Fibroblast of lung (primary cell): ENCODE measurements at places on chromosomes 2 and 18. TPM values are rescaled to one million over a fixed set of nuclear protein-coding genes. Genes with fewer than 3 reads are reported as not detected.

TBR1 gene
- total RNA-seq: not detected in 2 replicates

HRH4 gene
- total RNA-seq: under 0.01 TPM in 2 replicates

COLEC12 gene
- 24.8 and 60.6 TPM in 2 replicates for total RNA-seq

IL36G gene
- not detected in 2 replicates for total RNA-seq

STARD6 gene
- 0.33 TPM in 1 of 2 replicates, not detected in the other for total RNA-seq

MYOM1 gene
- total RNA-seq: 0.26 and 0.83 TPM in 2 replicates

GCFC2 gene
- total RNA-seq: 6.8 and 7.7 TPM in 2 replicates

EDAR gene
- total RNA-seq: not detected in 2 replicates

NRP2 gene
- 22.9 and 28.7 TPM in 2 replicates for total RNA-seq

DSEL gene
- 51.1 and 157 TPM in 2 replicates for total RNA-seq

MYL12B gene
- total RNA-seq: 259 and 473 TPM in 2 replicates

GPC1 gene
- 67.8 and 218 TPM in 2 replicates for total RNA-seq

CFAP65 gene
- total RNA-seq: not detected in 2 replicates

- H3K36me3 ChIP-seq: no peaks in the 10 kb centered on the region
- DNase-seq: no peak
- no peaks in the 10 kb centered on the region for H3K27me3 ChIP-seq
- peak overlapping the region; percentile 48 for H3K27ac ChIP-seq
- H3K4me1 ChIP-seq: peaks cover 16% of the 10 kb centered on the region
- H3K4me3 ChIP-seq: no peak overlapping the region
Observed at GRCh38 chr2:27704342-27704876, 40.7 kb downstream of the SLC4A1AP start.

DNA sequence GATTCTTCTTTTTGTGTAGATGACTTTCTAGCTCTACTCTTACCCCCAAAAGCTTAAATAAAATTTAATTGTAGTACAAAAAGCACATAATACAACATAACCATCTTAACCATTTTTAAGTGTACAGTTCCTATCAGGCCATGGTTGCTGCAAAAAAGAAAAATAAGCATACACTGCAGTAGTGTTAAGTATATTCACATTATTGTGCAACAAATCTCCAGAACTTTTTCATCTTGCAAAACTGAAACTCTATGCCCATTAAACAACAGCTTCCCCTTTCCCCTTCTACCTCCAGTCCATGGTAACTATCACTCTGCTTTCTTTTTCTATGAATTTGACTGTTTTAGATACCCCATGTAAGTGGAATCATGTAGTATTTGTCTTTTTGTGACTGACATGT is 18.1 kb downstream of the PPM1B start:
- H3K27ac ChIP-seq: peak overlapping the region; percentile 8
- H3K36me3 ChIP-seq: no peaks in the 10 kb centered on the region
- H3K27me3 ChIP-seq: no peaks in the 10 kb centered on the region
- H3K4me3 ChIP-seq: no peak overlapping the region
- H3K4me1 ChIP-seq: no peaks in the 10 kb centered on the region

DNA sequence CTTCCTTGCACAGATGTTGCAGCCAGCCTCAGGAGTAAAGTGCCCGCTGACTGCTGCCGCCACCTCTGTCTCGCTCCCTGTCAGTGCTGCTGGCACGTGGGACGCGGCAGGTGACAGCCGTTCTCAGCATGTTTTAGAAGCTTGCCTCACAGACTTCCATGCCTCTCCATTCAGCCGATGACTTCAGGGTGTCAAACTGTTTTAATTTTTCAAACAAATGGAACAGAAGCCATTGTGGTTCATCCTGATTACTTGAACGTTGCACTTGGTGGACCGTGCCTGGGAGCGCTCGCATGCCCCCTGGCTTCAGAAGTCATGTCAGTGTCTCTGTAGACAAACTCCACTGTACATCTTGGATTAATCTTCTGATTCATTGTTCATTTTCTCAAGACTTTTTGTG is 62.7 kb upstream of the EML6 start:
- no peak overlapping the region for H3K4me3 ChIP-seq
- peaks cover 5% of the 10 kb centered on the region for H3K4me1 ChIP-seq
- no peaks in the 10 kb centered on the region for H3K27me3 ChIP-seq
- DNase-seq: no peak
- no peak overlapping the region for H3K27ac ChIP-seq

- H3K4me1 ChIP-seq: peaks cover 20% of the 10 kb centered on the region
- no peak for DNase-seq
- H3K4me3 ChIP-seq: no peak overlapping the region
- no peaks in the 10 kb centered on the region for H3K36me3 ChIP-seq
- peak overlapping the region; percentile 71 for H3K27ac ChIP-seq
Observed at GRCh38 chr2:85578243-85579180, 1.1 kb downstream of the VAMP8 start.

GRCh38 chr2:3298191-3298590 is 79.4 kb downstream of the EIPR1 start:
- no peak overlapping the region for H3K4me3 ChIP-seq
- no peak for DNase-seq
- peaks cover under 1% of the 10 kb centered on the region for H3K4me1 ChIP-seq
- no peaks in the 10 kb centered on the region for H3K27me3 ChIP-seq
- no peaks in the 10 kb centered on the region for H3K36me3 ChIP-seq
- H3K27ac ChIP-seq: no peak overlapping the region

DNA sequence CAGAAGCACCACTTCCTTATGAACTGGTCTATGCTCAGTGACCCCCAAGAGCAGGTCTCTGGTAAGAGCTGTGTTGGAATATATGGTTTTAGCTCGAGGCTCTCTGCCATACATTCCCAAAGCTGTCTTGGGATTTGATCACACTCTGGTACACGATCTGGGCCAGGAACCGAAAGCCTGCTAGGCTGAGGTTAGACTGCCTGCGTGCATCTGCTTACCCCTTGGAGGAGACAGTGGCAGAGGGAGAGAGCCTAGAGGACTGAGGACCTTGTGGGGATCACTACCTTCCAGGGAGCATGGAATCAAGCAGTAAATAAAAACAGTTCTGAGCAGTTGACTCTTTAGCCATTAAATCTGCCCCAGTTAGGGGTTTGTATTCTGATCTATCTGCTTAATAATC is 63.7 kb downstream of the ZNF532 start:
- DNase-seq: no peak
- H3K27ac ChIP-seq: no peak overlapping the region
- H3K36me3 ChIP-seq: no peaks in the 10 kb centered on the region
- peaks cover 3% of the 10 kb centered on the region for H3K4me1 ChIP-seq
- no peaks in the 10 kb centered on the region for H3K27me3 ChIP-seq

- H3K27ac ChIP-seq: no peak overlapping the region
- no peak for DNase-seq
- H3K27me3 ChIP-seq: no peaks in the 10 kb centered on the region
- no peaks in the 10 kb centered on the region for H3K4me1 ChIP-seq
Observed at GRCh38 chr18:42165922-42166513, 211.0 kb downstream of the PIK3C3 start.

DNA sequence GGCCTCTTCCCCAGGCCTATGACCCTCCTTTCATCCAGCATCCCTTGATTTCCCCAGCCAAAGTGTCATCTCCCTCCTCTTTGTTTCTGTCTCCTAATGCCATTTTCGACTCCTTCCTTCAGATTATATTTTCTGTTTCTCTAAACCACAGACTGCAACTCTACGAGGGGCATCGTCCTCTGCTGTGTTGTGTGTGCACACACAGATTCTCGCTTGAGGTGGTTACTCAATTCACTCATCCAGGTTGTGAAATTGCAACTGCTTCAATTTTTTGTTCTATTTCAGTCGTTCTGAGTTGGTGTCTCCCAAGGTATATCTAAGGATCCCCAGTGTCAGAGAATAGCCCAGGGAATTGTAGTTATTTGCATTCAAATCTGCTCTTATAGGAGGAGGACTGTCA is 113.5 kb upstream of the NDUFV2 start:
- DNase-seq: no peak
- no peaks in the 10 kb centered on the region for H3K27me3 ChIP-seq
- H3K36me3 ChIP-seq: no peaks in the 10 kb centered on the region
- H3K4me1 ChIP-seq: peaks cover 3% of the 10 kb centered on the region

- H3K4me3 ChIP-seq: no peak overlapping the region
- peak; percentile 94 for DNase-seq
- no peaks in the 10 kb centered on the region for H3K27me3 ChIP-seq
- H3K27ac ChIP-seq: no peak overlapping the region
- H3K36me3 ChIP-seq: no peaks in the 10 kb centered on the region
- H3K4me1 ChIP-seq: peaks cover 8% of the 10 kb centered on the region
Observed at GRCh38 chr2:230691005-230691647, 21.5 kb upstream of the CAB39 start.

GRCh38 chr2:42846932-42847595 is 54.7 kb upstream of the HAAO start:
- no peak overlapping the region for H3K27ac ChIP-seq
- no peak for DNase-seq
- no peaks in the 10 kb centered on the region for H3K36me3 ChIP-seq
- no peaks in the 10 kb centered on the region for H3K27me3 ChIP-seq

GRCh38 chr2:145743011-145743410 is 1223.1 kb upstream of the ZEB2 start:
- DNase-seq: no peak
- no peak overlapping the region for H3K27ac ChIP-seq
- H3K27me3 ChIP-seq: no peaks in the 10 kb centered on the region
- H3K36me3 ChIP-seq: no peaks in the 10 kb centered on the region
- no peak overlapping the region for H3K4me3 ChIP-seq

DNA sequence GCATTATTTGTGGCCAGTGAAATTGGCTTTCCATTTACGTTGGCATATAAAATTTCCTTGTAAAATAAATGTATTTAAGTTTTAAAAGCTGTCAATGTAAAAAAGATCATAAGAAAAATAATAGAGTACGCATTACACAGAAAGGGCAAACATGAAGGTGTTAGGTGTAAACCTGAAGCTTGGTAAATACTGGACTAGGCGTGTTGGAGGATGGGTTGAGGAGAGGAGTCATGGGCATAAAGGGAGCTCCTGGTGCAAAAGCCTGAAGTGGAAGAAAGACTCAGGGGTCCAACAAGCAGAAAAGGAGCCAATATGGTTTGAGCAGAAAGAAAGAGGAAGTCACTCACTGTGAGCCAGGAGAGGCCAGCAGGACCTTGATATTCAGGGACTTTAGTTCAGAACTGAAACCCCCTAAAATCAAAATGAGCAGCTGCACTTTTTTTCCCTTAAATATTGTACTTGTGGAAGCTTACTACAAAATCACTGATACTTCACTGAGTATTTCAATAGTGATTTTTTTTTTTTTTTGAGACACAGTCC is 24.4 kb downstream of the SP5 start:
- no peaks in the 10 kb centered on the region for H3K27me3 ChIP-seq
- no peak overlapping the region for H3K27ac ChIP-seq
- no peak overlapping the region for H3K4me3 ChIP-seq

- H3K4me3 ChIP-seq: no peak overlapping the region
- no peaks in the 10 kb centered on the region for H3K36me3 ChIP-seq
- no peaks in the 10 kb centered on the region for H3K27me3 ChIP-seq
- H3K4me1 ChIP-seq: peaks cover 11% of the 10 kb centered on the region
- no peak for DNase-seq
Observed at GRCh38 chr2:128405981-128406613, 87.4 kb upstream of the HS6ST1 start.

- H3K27me3 ChIP-seq: no peaks in the 10 kb centered on the region
- DNase-seq: peak; percentile 27
- H3K27ac ChIP-seq: no peak overlapping the region
- peaks cover 20% of the 10 kb centered on the region for H3K36me3 ChIP-seq
- peaks cover 2% of the 10 kb centered on the region for H3K4me1 ChIP-seq
- H3K4me3 ChIP-seq: no peak overlapping the region
Observed at GRCh38 chr18:57659460-57660102, 37.9 kb upstream of the NARS1 start.

GRCh38 chr2:30761226-30761625 is 46.0 kb downstream of the CAPN13 start:
- H3K4me1 ChIP-seq: no peaks in the 10 kb centered on the region
- no peak for DNase-seq
- no peaks in the 10 kb centered on the region for H3K36me3 ChIP-seq
- H3K27me3 ChIP-seq: peaks cover 2% of the 10 kb centered on the region

GRCh38 chr2:96082211-96083063 is 33.9 kb downstream of the ADRA2B start:
- H3K4me3 ChIP-seq: no peak overlapping the region
- no peaks in the 10 kb centered on the region for H3K36me3 ChIP-seq
